ENCODE measurements at places on chromosomes 3 and 15.

GRCh38 chr3:141544697-141545096, 57.9 kb downstream of the RASA2 start:
- DNase-seq, result no peak

DNA sequence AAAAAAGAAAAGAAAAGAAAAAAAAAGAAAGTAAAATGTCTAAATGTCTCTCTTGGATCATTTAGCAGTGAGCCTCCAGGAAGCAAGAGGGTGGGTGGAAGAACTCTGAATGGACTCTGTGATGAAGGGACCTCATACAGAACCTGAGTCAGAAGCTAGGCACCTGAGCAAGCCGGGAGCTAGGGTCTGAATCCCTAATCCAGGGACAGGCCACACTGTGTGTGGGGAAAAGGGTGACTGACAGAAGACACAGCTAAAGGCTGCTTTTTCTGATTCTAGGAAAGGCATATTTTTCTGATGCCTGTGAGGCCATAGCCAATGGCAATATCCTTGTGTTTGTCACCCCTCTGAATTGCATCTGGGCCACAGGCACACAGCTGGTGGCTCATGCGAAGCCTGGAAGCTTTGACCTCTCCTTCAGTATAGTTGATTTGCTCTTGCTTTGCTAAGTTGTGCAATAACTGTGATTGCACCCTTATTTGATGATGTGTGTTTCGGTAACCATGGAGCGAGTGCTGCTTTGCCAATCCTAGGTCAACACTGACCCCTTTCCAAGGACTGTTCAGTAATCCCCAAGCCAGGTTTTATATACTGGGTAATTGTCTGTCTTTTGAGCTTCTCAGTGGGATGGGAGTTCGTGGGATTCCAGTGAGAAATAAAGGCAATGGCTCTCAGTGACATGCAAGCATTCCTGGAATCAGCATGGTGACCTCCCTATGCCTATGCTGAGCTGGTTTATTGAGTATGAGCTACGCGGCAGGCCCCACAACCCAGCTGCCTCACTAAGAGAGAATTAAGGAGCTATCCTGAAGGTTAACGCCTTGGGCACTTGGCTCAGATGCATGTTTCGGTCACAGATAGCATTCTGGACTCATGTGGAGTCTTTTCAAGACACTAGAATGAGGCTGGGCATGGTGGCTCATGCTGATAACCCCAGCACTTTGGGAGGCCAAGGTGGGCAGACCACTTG, 49.0 kb upstream of the OSBPL11 start:
- DNase-seq, result no peak

DNA sequence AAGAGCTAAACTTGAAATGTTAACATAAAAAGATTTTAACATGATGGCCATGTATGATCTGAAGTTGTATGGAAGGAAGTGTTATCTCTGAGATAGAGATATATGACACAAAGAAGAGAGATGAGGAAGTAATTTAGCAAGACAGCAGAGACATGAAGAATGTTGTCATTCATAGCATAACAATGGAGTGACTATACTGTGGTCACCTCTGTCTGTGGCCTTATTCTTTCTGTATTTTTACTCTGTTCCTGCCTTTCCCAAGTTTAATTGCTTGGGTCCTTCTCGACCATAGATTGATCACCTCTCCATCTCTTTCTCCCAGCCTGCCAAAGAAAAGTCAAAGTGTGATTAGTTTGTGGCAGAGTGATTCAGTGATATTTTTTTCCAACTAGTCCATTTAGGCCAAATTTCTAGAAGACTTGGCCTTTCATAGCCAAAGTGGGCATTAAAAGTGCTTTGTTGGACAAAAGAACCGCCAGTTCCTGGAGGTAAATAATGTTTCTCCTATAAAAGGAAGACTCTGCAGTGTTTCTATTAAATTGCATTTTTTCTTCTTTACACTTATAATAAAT, 711.9 kb downstream of the CADM2 start:
- DNase-seq, result no peak

DNA sequence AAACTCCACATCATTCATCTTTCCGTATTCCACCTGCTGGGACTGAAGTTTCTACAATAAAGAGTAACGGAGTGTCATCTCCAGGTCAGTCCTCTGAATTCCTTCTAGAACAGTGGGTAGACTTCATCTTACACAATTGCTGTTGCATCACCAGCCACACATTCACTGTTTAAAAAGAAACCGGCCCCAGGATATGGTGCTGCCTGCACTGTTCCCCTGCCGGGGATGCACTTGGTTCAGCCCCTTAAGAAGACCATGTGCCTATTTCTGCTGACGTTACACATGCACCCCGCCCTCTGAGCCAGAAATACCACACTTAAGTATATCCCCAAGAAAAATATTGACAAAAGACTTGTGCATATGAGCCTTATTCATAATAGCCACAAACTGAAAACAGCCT, 233.4 kb downstream of the FEZF2 start:
- no peak for DNase-seq

- DNase-seq, result no peak
Observed at GRCh38 chr3:145649368-145649887, 511.6 kb downstream of the PLOD2 start.

DNA sequence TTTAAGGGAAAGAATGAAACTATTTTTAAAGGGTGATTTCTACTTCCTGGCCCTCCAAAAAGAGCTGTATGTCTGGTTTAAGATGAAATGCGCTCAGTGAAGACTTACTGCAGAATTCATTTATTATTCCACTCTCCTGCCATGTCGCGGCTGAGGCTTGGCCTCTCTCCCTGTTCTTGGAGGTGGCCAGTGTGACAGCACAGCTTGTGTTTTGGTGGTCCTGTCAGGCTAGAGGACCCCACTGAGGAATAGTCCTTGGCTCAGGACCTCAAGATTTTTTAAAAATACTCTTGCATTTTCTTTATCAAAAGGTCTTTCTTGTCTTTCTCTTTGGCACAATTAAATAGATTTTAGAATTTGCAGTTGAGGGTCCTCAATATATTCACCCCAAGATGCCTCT, 384.4 kb downstream of the LRTM1 start:
- no peak for DNase-seq

DNA sequence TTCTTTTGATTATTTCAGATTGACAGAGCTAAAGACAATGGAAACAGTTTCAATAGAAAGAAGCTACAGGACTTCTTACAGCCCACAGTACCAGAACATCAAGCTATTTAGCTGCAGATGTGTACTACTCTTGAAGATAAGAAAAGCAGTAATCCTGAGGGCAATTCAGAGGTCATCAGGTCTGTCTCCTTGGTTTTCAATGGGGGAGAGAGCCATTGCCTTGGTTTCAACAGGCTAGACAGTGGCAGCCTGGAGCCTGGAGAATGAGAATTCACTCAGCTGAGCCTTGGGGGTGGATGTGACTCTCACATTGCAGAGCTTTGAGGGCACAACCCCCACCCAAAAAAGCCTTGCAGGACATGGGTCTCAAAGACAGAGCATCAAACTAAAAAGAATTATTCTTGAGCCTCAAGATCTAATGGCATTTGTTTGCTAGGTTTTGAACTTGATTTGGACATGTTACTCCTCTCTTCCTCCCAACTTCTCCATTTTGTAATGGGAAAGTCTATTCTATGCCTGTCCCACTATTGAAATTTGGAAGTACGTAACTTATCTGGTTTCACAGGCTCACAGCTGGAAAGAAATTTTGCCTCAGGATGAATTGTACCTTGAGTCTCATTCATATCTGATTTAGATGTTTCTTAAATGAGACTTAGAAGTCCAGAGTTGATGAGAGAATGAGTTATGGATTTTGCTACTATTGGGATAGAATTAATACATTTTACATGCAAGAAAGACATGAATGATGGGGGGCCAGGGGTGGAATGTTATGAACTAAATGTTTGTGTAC, 36.9 kb downstream of the PLSCR1 start:
- DNase-seq, result no peak

GRCh38 chr3:172057059-172057458, 17.7 kb downstream of the FNDC3B start:
- DNase-seq, result no peak

- no peak for DNase-seq
Observed at GRCh38 chr15:38996111-38996631, 431.6 kb upstream of the RASGRP1 start.

GRCh38 chr3:148092624-148093347, 604.9 kb upstream of the AGTR1 start:
- no peak for DNase-seq

DNA sequence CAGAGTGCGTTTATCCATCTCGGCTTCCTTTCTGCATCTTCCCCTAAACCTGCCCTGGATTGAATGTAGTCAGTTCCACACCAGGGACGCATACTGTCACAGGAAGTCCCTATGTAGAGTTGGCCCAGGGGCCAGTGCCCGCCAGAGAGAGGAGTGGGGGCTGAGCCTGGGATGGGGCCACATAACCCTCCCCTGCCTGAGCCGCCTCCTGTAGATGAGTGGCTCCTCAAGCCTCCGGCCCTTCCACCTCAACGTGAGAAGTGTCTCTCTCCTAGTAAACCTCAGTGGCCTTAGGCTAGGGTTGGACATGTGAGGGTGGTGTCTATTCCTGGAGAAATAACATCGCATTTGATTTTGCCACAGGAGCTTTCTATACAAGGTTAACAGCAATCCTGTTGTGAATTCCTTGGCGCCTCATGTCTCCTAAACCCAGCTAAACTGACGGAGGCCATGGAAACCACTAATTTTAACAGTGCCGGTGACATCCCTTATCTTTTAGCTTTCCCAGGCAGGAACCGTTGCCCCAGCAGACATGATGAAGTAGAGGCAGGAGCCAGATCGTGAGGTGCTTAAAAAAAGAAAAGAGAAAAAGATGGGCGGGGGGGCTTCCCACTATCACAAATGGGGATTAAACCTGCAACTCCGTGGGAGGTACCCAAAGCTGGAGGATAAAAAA, 171.1 kb downstream of the CHDH start:
- no peak for DNase-seq

- no peak for DNase-seq
Observed at GRCh38 chr15:80942746-80943565, 46.7 kb downstream of the MESD start.

DNA sequence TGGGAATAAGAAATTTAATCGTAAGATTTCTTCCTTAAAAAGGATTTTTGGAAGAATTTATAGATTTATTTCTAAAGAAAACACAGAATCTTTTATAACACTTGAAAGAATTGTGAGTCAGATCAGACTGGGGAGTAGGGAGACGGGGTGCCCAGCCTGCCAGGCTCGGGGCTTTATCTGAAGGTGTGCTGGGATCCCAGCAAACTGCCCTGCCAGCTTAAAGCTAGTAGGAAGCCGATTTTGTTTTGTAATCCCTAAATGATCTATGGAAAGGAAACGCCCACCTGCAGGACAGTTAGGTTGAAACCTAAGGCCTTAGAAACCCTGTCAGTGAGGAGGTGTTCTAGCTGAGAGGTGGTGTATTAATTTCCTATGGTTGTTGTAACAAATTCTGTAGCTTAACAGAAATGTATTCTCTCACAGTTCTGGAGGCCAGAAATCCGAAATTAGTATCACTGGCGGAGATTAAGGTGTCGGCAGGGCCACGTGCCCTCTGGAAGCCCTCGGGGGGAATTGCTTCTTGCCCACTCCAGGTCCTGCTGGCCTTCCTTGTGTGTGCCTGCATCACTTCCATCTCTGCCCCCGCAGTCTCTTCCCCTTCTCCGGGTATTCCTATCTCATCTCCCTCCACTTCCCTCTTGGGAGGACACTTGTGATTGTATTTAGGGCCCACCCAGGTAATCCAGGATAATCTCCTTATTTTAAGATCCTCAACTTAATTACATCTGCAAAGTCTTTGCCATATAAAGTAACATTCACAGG, 19.3 kb upstream of the RAB6B start:
- DNase-seq, result no peak

DNA sequence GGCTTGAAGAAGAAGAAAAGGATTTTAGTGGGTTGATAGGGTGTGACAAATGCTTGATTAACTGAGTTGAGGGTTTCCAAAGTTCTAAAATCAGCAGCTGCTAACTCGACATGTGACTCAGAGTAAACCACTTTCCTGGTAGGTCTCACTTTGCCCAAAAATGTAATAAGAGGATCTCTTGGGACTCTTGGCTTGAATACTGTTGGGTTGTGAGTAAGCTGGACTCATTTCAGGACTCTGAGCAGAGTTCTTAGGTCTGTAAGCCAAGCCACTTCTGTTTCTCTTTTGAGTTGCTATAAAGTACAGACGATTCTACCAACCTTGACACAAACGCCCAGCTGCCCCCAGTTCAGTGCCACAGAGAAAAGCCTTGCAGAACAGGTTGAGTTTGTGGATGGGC, 241.1 kb downstream of the ZNF621 start:
- no peak for DNase-seq

DNA sequence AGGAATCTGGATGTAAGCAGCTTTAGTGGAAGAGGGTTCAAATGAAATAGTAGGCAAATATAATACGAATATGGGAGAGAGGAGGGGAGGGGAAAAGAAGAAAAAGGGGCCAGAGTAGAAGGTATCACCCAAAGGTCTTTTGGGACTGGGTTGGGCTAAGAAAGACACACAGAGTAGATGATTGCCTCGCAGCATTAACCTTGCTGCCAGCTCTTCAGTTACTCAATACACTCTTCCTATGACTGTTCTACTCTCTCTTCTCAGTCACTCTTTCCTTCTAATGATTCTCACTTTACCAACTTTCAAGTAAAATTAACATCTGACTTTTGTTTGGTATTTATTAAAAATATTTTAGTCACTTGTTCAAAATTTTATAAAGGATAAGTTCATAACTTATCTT, 52.8 kb downstream of the CLASP2 start:
- DNase-seq, result no peak

- DNase-seq, result no peak
Observed at GRCh38 chr15:38709196-38709595, 144.6 kb upstream of the RASGRP1 start.

DNA sequence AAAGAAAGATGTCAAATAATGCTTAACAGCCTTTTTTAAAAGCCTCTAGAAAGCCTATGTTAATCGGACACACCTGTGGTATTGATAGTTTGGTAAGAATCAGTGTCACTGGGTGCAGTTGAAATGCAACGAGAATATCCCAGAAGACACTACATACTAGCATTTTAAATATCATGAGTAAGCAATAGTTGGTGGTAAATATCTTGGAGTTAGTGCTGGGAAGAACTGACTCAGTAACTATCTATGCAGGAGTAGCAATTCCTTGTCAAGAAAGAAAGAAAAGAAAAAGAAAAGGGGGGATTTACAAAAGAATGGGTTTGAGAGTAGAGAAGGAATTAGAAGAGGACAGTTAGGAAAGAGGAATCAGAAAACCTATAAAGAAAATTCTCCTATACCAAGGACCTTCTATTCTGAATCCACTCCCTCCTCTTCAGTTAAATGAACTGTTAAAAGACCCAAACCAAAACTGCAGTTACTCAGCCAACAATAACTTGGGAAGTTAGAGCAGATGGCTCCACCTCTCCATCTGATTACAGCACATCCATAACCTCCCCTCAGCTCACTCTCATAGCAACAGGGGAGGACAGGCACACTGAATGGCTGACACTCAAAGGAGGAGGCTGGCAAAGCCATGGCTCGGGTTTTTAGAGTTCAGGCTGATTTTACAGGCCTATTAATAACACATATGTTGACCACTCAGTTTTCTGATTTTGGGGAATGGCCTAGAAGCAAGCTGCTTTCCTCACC, 207.6 kb upstream of the MDFIC2 start:
- DNase-seq, result no peak

GRCh38 chr15:41927536-41927935, 33.7 kb upstream of the SPTBN5 start:
- no peak for DNase-seq

- DNase-seq, result no peak
Observed at GRCh38 chr15:38112406-38112805, 140.2 kb upstream of the SPRED1 start.

- no peak for DNase-seq
Observed at GRCh38 chr15:54506977-54507524, 528.8 kb downstream of the UNC13C start.
